ENCODE measurements at places on chromosomes 1 and 21.
A peak's percentile ranks its signal among the peaks of the same experiment; 100 is the strongest.

DNA sequence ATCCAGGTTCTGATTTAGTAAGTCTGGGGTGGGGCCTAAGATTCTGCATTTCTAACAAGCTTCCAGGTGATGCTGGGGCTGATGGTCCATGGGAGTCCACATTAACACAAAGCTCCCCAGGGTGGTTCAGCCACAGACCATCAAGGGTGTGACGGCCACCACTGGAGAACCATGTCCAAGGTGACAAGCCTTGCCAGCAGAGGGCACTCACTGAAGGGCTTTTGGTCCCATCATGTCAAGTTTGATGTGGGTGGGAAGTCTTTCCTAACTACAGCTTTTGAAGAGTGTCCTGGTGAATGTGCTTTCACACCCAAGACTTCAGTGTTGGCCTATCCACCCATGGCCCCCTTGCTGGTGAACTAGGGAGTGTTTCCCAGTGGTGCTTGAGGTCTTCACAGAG, 67.1 kb downstream of the UBE2T start:
- DNase-seq: peak; percentile 22

- no peak for DNase-seq
Measured at GRCh38 chr1:56830052-56830451, 10.8 kb upstream of the FYB2 start.

- DNase-seq: no peak
Measured at GRCh38 chr1:234710381-234710780, 100.4 kb upstream of the IRF2BP2 start.

GRCh38 chr21:25878344-25878743, 143.6 kb downstream of the GABPA start:
- DNase-seq: no peak

GRCh38 chr1:43427524-43427923, 26.2 kb downstream of the HYI start:
- no peak for DNase-seq

DNA sequence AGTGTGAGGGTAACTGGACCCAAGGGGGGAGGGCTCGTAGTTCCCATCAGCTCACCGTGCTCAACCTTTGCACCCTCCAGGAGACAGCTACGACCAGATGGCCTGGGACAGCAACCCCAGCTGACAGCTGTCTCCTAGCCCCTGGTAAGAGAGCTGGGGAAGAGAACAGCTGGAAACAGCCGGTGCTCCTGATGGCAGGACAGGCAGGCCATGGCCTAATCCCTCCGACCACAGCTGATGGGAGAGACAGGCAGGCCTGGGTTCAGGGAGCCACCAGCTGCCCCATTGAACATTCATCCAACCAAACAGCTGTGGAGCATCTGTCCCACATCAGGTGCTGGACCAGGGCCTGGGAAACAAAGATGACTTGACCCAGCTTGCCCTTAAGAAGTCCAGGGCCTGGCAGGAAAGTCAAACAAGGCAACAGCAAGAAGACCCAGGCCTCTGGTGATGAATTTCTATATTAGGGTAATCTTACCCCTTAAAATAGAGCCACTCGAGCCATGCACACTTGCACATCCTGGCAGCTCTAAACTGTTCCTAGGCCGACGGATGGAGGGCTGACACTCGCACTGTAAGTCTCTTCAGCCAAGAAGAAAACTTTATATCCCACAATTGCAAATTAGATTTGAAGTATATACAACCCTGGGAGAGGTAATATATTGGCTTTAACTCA, 12.2 kb downstream of the OLFML2B start:
- no peak for DNase-seq

DNA sequence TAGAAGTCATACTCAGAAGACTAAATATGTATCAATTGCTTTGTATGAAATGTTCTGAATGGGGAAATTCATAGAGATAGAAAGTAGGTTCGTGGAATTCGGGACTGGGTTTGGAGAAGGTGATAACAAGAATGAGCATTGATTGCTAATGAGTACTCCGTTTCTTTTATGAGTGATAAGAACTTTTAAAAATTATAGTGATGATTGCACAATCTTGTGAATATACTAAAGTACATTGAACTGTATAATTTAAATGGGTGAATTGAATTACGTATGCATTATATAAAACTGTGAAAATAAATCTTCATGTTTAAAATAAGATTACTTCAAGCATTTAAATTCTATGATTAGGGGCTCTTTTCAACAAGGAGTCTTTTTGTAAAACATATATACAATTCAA, 425.6 kb upstream of the NCAM2 start:
- DNase-seq: no peak

DNA sequence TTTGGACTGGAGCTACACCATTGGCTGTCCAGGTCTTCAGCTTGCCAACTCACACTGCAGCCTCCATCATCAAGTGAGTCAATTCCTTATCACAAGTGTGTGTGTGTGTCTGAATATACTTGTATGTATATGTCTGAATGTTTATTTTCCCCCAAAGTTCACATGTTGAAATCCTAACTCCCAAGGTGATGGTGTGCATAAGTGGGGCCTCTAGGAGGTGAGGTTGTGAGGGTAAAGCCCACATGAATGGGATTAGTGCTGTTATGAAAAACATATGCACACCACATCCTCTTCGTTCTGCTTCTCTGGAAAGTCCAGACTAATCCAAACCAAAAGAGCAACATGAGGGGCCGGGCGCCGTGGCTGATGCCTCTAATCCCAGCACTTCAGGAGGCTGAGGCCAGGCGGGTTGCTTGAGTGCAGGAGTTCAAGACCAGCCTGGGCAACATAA, 48.7 kb upstream of the LBR start:
- no peak for DNase-seq

GRCh38 chr1:3780901-3781300, 8.4 kb downstream of the SMIM1 start:
- DNase-seq: no peak

- peak; percentile 65 for DNase-seq
Measured at GRCh38 chr1:199009447-199009846, 370.6 kb downstream of the PTPRC start.

- DNase-seq: no peak
Measured at GRCh38 chr1:186146974-186147373, 228.1 kb downstream of the TPR start.

GRCh38 chr1:33460947-33461629, 11.4 kb upstream of the ZSCAN20 start:
- DNase-seq: no peak

DNA sequence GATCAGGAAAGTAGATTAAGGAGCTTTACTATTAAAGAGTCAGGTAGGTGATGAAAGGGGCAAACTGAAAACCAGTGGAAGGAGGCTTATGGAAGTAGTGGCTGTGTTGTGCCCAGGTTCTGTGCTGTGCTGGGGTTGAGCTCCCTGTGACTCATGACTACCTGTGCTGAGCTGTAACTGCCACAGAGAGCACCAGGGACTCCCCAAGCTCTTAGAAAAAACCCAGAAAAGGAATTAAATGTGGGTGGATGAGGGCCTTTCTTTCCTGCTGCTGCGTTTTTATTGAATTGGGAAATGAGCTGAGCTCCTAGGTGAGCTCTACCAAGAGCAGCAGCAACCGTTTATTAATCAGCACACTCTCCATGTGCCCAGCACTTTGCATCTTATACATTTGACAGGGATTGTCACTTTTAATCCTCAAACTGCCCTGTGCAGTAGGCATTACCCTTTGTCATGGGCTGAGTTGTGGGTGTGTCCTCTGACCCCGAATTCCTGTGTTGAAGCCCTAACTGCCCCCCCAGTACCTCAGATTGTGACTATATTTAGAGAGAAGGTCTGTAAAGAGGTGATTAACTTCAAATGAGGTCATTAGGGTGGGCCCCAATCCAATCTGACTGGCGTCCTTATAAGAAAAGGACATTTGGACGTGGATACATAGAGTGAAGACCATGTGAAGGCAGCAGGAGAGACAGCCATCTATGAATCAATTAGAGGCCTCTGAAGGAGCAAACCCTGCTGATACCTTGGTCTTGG, 65.4 kb downstream of the AK4 start:
- DNase-seq: no peak

GRCh38 chr1:29312469-29313461, 76.4 kb downstream of the PTPRU start:
- no peak for DNase-seq

DNA sequence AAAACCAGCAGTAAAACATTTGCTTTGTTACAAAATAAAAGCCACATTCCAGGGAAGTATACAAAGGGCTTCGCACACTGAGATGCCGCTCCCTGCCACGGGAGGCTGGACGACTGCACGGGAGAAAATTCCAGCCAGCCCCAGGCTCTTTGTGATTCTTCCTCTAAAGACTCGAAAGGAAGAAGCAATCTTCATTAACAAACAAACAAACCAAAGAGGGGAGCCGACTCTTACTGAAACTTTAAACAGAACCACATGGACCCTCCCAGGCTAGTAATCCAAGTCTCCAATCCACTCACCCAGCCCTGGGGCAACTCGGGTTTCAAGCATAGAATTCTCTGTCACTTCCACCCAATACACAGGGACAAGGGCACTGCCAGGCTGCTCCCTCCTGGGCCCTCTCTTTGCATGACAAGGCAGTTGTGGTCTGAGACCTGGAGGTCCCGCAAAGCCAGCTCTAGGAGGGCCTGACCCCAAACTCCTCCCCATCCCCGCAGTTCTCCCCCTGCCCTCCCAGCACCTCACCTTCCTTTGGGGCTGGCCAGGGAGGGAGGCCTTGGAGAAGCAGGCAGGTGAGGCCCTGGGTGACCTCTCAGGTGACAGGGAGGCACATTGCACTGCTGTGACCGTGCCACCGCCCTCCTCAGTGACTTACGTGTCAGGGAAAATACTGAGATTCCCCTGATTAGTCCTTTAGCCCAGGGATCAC, 26.6 kb upstream of the COL18A1 start:
- DNase-seq: no peak

GRCh38 chr1:78715181-78715661, 65.6 kb downstream of the IFI44 start:
- DNase-seq: no peak

GRCh38 chr1:2360588-2361364, 30.6 kb downstream of the MORN1 start:
- no peak for DNase-seq

DNA sequence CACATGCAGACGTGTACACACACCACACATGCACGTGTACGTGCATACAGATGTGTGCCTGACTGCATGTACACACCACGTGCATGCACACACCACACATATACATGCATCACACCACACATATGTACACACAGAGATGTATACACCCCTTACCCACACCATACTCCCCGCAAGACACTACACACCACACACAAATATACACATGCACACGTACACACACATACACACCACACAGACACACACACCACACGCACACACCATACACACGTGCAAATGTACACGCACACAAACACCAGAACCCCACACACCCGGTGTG, 9.7 kb downstream of the ITGB2 start:
- DNase-seq: no peak

DNA sequence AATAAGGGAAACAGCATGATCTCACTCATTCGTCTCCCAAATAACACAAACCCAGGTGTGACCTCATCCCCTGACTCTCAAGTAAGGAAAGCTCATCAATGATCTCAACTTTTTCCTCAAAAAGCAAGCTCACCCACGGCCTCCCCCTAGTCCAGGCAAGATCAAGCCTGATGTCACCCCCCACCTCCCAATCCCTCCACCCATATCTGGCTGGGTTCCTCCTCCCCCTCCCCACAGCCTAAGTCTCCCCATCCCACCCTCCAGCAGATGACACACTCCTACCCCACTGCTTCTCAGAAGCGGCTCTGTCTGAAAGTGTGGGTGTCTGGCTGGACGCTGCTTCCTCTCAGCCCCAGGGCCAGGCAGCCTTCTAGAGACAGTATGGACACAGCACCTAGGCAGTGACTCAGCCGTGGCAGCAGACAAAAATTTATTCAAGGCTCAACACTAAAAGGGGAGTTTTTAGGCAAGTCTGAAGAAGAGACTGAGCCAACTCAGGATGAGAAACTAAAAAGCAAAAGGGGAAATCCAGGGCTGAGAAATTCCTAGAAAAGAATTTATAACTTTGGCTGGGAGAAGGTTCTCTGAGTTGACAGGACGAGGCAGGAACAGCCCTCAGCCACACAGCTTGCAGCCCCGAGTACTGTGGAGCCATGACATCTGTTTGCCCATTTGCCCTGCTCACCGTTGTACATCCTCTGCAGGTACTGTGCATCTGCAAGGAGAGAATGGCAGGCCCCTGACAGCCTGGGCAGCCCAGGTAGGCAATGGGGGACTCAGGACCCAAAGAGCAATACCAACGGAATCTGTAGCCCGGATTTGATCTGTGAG, 81.6 kb upstream of the LRRC8D start:
- no peak for DNase-seq
